Endothelial cell of umbilical vein (primary cell): ENCODE measurements at places on chromosomes 1 and 21. TPM values are rescaled to one million over a fixed set of nuclear protein-coding genes. Genes with fewer than 3 reads are reported as not detected.

DNA sequence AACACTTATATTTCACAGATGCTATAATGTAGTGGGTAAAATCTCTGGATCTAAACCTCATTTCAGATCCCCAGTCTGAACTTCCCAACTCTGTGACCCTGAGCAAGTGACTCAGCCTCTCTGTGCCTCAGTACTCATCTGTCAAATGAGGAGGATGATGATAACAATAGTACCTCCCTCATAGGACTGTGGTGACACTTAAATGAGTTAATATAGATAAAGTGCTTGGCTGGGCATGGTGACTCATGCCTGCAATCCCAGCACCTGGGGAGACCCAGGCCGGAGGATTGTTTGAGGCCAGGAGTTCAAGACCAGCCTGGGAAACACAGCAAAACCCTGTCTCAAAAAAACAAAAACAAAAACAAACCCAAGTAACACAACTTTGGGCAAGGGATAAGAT, 4.7 kb upstream of the ECE1 start:
- H3K4me1 ChIP-seq, result peaks cover 35% of the 10 kb centered on the region
- H3K36me3 ChIP-seq, result no peaks in the 10 kb centered on the region
- H3K27ac ChIP-seq, result peak overlapping the region; percentile 36

DNA sequence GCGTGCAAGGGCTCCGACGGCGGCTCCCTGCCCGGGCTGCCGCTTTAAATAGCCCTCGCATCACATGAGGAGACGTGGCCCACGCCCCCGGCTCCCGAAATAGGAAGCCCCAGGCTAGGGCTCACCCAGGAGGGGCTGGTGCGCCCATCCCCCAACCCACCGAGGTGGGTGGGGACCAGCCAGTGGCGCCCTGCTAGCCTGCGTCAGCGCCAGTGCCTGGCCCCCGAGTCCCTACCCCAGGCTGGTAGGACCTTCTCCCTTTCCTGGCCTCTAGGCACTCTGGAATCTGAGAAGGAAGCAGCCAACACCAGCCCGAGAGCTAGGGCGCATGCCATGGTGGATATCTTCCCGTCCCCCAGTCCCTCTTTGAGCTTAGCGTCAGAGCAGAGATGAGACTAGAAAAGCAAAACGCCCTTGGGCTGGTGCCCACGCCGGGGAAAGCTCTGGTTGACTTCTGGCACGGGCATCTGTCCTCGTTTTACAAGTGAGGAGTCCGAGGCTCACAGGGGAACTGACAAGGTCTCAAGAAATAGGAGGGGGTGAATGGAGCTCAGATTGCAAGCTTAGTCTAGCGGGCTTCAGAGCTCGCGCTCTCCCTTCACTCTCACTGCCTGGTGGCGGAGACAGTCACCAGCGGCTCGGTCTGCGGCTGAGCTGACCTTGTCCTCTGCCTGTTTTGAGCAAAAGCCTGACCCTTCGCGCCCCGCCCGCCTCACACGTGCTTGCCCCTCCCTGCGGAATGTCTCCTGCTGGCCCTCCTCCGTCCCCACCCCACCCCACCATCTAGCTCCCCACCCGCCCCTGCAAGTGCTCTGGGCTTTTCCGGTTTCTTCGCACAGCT, at the start of gene FABP3:
TSS of gene FABP3 (minus strand) at position 21 of the 841 bp plus-strand sequence. CDS start 62 bp downstream, outside the sequence.
- peaks cover 6% of the 10 kb centered on the region for H3K4me1 ChIP-seq
- no peak within 1 kb of the TSS for H3K27ac ChIP-seq
- no peaks in the 10 kb centered on the region for H3K27me3 ChIP-seq
- H3K36me3 ChIP-seq, result no peaks in the 10 kb centered on the region
- H3K4me3 ChIP-seq, result peak within 1 kb of the TSS; percentile 17

- H3K36me3 ChIP-seq, result no peaks in the 10 kb centered on the region
- no peak for DNase-seq
- H3K4me3 ChIP-seq, result no peak overlapping the region
Measured at GRCh38 chr1:63068626-63069025, 253.7 kb upstream of the FOXD3 start.

DNA sequence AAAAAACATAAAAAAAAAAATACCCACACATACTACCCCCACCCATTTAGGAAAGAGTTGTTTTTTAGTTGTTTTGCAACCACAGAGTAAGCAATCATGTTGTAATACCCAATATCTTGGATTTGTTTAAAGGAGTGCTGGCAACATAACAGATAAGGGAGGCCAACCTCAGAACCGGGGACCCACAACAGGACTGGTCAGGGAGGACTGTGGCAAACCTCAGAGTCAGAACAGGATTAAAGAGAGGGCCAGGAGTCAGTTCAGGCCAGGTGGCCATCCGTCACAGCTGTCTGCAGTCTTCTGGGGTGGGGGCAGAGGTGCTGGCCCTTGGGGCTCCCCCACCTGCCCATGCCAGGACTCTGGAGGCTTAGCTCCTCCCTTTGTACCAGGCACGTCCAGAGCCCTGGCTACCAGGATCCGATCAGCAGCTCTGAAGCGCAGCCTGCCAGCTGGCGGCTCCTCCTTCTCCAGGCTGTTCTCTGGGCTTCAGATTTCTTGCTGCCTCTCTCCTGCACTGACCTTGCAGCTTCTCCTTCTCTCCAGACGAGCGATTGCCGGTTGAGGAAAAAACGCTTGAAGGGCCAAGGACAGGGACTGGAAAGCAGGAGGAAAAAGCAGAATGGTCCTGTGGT, 7.9 kb downstream of the H6PD start:
- H3K27me3 ChIP-seq, result no peaks in the 10 kb centered on the region
- H3K4me3 ChIP-seq, result no peak overlapping the region
- no peak overlapping the region for H3K27ac ChIP-seq
- no peaks in the 10 kb centered on the region for H3K36me3 ChIP-seq
- DNase-seq, result no peak
- H3K4me1 ChIP-seq, result peaks cover 20% of the 10 kb centered on the region

DNA sequence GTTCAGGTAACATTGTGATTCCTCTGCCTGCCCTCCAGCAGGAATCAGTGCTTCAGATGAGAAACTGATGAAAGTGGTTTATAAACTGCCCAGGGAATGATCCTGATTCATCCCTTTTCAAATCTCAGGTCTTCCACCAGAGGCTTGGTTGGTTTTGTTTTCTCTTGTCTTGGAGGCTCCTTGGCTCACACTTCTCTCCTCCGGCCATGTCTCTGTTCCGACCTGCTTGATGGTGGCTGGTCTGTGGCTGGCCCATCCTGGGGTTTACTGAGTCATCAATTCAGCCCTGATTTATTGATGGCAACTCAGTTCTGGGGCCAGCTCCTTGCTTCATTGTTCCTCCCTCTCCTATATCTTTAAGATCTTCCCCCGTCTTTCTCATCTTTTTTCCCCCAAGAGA, 56.6 kb upstream of the SLC2A1 start:
- no peaks in the 10 kb centered on the region for H3K36me3 ChIP-seq
- DNase-seq, result no peak
- no peak overlapping the region for H3K4me3 ChIP-seq
- H3K27me3 ChIP-seq, result peaks cover 6% of the 10 kb centered on the region
- no peak overlapping the region for H3K27ac ChIP-seq

GRCh38 chr1:162230096-162230495, 146.6 kb downstream of the SPATA46 start:
- no peak overlapping the region for H3K4me3 ChIP-seq
- no peaks in the 10 kb centered on the region for H3K27me3 ChIP-seq
- H3K36me3 ChIP-seq, result no peaks in the 10 kb centered on the region
- H3K4me1 ChIP-seq, result peaks cover 3% of the 10 kb centered on the region
- DNase-seq, result peak; percentile 72
- no peak overlapping the region for H3K27ac ChIP-seq

DNA sequence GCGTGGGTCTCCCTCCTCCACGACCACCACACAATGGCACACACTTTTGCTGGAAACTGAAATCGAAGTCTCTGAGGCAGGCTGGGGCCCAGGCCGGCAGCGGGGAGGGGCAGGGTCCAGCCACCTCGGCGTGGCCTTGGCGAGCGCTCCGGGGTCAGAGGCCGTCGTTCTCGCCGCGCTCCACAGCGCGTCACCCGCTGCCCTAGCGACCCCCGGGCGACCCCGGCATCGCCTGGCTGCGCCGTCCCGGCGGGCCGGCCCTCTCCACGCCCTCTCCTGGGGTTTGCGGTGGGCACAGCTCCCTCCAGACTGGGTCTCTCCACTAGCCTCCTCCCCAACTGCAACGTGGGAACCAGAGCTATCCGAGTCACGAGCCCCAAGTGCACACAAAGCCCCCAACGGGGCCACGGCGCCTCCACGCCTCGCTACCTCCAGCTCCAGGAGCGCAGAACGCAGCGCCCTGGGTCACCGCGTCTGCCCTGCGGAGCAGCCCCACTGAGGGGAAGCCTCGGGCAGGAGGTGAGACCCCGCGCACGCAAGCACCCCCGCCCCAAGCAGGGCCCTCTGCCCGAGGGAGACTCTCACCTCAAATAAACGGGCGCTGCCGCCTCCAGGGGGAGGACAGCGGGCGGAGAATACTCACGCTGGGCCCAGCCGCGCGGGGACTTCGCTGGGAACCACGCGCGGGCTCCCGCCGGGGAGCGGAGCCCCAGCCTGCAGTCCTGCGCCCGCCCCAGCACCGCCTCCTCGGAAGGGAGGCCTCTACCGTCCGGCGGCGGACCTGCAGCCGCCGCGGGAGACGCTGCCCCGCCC, 134.0 kb upstream of the BARHL2 start:
- no peaks in the 10 kb centered on the region for H3K36me3 ChIP-seq
- H3K27ac ChIP-seq, result no peak overlapping the region
- peak overlapping the region; percentile 42 for H3K4me3 ChIP-seq
- DNase-seq, result peak; percentile 55
- peaks cover 12% of the 10 kb centered on the region for H3K4me1 ChIP-seq
- peaks cover 14% of the 10 kb centered on the region for H3K27me3 ChIP-seq

GRCh38 chr21:42547001-42547905, 33.6 kb downstream of the SLC37A1 start:
- H3K4me3 ChIP-seq, result no peak overlapping the region
- H3K27me3 ChIP-seq, result no peaks in the 10 kb centered on the region

GRCh38 chr1:234561319-234561718, 48.7 kb downstream of the IRF2BP2 start:
- H3K4me3 ChIP-seq, result no peak overlapping the region
- H3K4me1 ChIP-seq, result peaks cover 4% of the 10 kb centered on the region
- no peaks in the 10 kb centered on the region for H3K27me3 ChIP-seq
- no peaks in the 10 kb centered on the region for H3K36me3 ChIP-seq

- H3K4me3 ChIP-seq, result no peak overlapping the region
- no peak overlapping the region for H3K27ac ChIP-seq
- no peaks in the 10 kb centered on the region for H3K36me3 ChIP-seq
- no peaks in the 10 kb centered on the region for H3K4me1 ChIP-seq
- no peaks in the 10 kb centered on the region for H3K27me3 ChIP-seq
Measured at GRCh38 chr1:248288391-248288790, 10.6 kb upstream of the OR2T33 start.

GRCh38 chr1:10899490-10900250, 103.2 kb upstream of the CASZ1 start:
- DNase-seq, result no peak
- H3K27ac ChIP-seq, result no peak overlapping the region
- H3K4me3 ChIP-seq, result no peak overlapping the region
- no peaks in the 10 kb centered on the region for H3K27me3 ChIP-seq

DNA sequence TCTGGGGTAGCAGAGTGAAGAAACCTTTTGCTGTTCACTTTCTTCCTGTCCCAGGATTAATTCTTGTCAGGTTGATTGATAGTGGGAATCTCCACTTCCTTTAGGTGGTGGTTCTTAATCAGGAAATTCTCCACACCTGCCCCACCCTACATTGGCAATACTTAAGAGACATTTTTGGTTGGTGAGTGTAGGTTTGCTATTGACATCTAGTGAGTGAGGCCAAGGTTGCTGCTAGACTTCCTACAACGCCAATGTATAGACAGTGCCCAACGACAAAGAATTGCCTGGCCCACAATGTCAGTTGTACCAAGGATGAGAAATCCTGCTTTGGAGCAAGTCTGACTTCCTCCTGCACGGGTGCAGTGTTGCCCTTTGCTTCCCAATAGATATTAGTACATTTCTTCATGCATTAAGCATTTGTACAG, 38.5 kb downstream of the MAP3K7CL start:
- H3K4me3 ChIP-seq, result no peak overlapping the region
- no peak overlapping the region for H3K27ac ChIP-seq
- no peaks in the 10 kb centered on the region for H3K36me3 ChIP-seq

GRCh38 chr1:209176866-209177430, 406.6 kb upstream of the CAMK1G start:
- no peak overlapping the region for H3K4me3 ChIP-seq
- no peaks in the 10 kb centered on the region for H3K27me3 ChIP-seq
- no peak for DNase-seq
- no peak overlapping the region for H3K27ac ChIP-seq

DNA sequence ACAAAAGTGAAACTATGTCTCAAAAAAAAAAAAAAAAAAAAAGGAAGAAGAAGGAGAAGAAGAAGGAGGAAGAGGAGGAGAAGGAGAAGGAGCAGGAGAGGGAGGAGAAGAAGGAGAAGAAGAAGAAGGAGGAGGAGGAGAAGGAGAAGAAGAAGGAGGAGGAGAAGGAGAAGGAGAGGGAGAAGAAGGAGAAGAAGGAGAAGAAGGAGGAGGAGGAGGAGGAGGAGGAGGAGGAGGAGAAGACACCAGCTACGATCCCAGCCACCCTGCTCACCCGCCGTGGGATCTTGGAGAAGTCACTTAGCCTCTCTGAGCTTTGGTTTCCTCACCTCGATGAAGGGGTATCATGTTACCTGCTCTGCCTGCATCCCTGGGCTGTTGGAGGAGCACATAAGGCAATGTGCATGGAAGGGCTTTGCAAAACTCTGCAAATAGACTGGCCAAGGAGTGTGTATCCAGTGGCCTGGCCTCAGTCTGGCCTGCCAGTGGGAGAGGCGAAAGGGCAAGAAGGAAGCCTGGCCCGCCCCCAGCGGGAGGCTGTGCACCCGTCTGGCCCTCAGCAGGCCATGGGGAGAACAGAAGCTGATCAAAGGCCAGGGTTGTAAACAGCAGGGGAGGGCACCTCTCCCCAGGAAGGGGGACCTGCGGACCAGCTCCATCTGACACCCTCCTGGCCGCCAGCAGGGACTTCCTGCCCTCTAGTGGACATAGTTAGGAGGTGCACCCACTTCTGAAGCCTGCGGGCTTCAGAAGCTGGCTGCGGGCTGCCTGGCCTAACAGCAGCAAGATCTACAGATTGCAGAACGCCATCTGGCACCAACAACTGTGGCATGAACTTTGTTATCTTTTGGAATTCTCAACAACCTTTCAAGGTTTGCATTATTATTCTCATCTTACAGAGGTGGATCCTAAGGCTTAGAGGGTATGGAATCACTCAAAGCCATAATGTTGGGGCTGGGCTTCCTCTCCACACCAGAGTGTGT, 19.2 kb upstream of the CDK18 start:
- H3K27me3 ChIP-seq, result peaks cover 7% of the 10 kb centered on the region
- no peak overlapping the region for H3K4me3 ChIP-seq
- H3K4me1 ChIP-seq, result no peaks in the 10 kb centered on the region

GRCh38 chr1:29599071-29599470, 362.7 kb downstream of the PTPRU start:
- no peaks in the 10 kb centered on the region for H3K27me3 ChIP-seq
- no peaks in the 10 kb centered on the region for H3K36me3 ChIP-seq
- H3K4me1 ChIP-seq, result no peaks in the 10 kb centered on the region

DNA sequence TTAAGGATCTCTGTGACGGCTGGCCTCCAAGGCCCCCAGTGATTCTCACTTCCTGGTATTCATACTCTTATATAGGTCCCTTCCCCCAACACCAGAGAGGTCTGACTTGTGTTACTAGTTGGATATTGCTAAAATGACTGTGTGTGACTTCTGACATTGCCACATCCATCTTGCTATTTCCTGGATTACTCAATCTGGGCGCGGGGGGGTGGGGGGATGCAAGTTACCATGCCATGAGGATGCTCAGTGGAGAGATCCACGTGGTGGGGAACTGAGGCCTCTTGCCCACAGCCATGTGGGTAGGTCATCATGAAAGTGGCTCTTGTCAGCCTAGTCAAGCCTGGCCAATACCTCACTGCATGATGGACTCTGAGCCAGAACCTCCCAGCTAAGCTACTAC, 117.0 kb downstream of the UBE2U start:
- H3K36me3 ChIP-seq, result no peaks in the 10 kb centered on the region
- H3K4me1 ChIP-seq, result peaks cover 8% of the 10 kb centered on the region
- peak; percentile 24 for DNase-seq
- no peak overlapping the region for H3K27ac ChIP-seq
- H3K27me3 ChIP-seq, result peaks cover 2% of the 10 kb centered on the region

SHISAL2A gene
- not detected in 2 replicates for total RNA-seq

C4BPA gene
- total RNA-seq, result not detected in 2 replicates

LCE2B gene
- total RNA-seq, result not detected in 2 replicates

SPATA46 gene
- not detected in 2 replicates for total RNA-seq
